ENCODE measurements at places on chromosomes 6 and 20. TPM values are rescaled to one million over a fixed set of nuclear protein-coding genes. Genes with fewer than 3 reads are reported as not detected.

PRSS35 gene
- total RNA-seq: 3.9 TPM

TRIM38 gene
- total RNA-seq: 6.8 TPM

RAMACL gene
- total RNA-seq: 1.3 TPM

LINC00237 gene
- total RNA-seq: not detected

L3MBTL1 gene
- total RNA-seq: 13.0 TPM

WFDC2 gene
- 2.4 TPM for total RNA-seq

RGS19 gene
- total RNA-seq: 18.3 TPM

GRCh38 chr6:17086469-17086868 is 15.4 kb upstream of the STMND1 start:
- H3K27ac ChIP-seq: no peak overlapping the region
- no peaks in the 10 kb centered on the region for H3K4me1 ChIP-seq
- DNase-seq: peak; percentile 49

- no peak for DNase-seq
- no peak overlapping the region for H3K27ac ChIP-seq
- no peaks in the 10 kb centered on the region for H3K36me3 ChIP-seq
Observed at GRCh38 chr20:59340201-59340885, 39.9 kb downstream of the EDN3 start.

- peak overlapping the region; percentile 73 for H3K27ac ChIP-seq
- DNase-seq: peak; percentile 75
- no peak overlapping the region for H3K4me3 ChIP-seq
- H3K27me3 ChIP-seq: no peaks in the 10 kb centered on the region
- no peaks in the 10 kb centered on the region for H3K36me3 ChIP-seq
Observed at GRCh38 chr6:17454316-17455005, 61.1 kb downstream of the CAP2 start.

- DNase-seq: no peak
- no peak overlapping the region for H3K27ac ChIP-seq
- H3K4me3 ChIP-seq: no peak overlapping the region
- no peaks in the 10 kb centered on the region for H3K4me1 ChIP-seq
Observed at GRCh38 chr20:3612795-3613572, 50.2 kb downstream of the GFRA4 start.

DNA sequence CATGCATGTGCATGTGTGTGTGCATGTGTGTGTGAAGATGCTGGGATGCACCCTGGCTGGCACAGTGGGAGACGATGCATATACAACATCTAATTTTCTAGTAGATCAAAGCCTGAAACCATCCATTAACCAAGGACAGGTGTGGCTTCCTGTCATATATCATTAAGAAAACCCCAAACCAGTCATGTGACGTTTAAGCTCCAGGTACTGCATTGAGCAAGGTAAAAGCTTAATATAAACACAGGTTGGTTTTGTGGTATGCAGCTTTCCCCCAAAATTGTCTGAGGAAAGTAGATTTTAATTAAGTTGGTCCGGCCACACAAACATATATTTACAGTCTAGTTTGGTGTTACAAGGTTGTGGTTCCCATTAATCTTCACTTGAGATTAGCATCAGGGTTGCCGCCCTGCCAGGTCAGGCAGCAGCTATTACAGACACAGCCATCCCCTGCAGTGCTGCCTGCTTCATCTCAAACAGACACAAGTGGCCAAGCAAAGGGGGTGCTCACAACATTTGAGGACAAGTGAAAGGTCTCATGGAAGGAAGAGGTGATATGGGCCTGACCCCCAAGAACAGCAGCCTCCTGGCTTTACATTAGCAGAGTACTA is 48.6 kb upstream of the NAA20 start:
- H3K36me3 ChIP-seq: no peaks in the 10 kb centered on the region
- no peak overlapping the region for H3K4me3 ChIP-seq
- peaks cover 12% of the 10 kb centered on the region for H3K4me1 ChIP-seq

DNA sequence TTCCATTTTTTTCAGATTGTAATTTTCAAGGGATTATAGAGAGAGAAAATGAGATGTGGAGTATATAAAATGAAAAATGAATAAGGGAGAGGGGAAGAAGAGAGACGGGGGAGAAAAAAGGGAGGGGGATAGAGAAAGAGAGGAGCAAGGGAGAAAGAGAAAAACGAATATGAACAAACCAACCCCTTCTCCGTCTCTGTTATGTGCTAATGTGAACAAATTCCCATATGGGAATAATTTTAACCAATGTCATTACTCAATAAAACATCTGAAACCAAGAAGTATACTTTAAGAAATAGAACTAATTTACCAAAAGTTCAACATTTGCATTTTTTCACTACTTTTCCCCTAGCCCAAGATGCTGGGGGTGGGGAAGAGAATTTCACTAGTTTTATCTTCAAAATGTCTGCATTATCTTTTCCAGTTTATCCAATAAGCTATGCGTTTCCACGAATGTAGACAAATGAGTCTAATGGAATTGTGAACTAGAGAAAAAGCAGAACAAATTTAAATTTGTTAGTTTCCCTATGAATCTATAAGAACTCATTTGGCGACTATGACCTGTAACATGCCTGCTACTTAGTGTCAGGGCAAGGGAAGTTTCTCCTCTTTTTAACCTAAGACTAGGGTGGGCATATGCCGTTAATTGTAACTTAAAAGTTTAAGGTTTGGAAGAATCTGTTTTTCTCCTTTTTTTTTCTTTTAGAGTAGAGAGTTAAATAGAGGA is 286.3 kb downstream of the BTBD9 start:
- H3K27me3 ChIP-seq: no peaks in the 10 kb centered on the region
- no peaks in the 10 kb centered on the region for H3K36me3 ChIP-seq
- no peak for DNase-seq

DNA sequence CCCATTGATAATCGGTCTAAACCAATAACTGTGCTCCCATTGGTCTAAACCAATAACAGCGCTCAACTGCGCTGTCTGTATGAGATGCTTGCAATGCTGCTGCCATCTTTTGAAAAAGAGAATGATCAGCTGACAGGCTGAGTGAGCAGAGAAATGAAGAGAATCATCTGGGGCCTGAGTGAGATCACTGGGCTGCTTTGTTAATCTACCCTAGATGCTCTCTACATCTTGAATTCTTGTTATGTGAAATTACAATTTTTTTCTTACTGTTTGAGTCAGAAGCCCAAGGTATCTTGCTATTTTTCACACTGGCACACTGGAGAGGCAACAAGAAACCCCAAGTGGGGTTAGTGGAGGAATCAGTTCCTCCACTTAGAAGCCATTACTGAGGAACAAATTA is 91.5 kb upstream of the GCM1 start:
- no peak overlapping the region for H3K27ac ChIP-seq
- no peak for DNase-seq
- no peaks in the 10 kb centered on the region for H3K36me3 ChIP-seq
- no peaks in the 10 kb centered on the region for H3K27me3 ChIP-seq

- no peak overlapping the region for H3K4me3 ChIP-seq
- H3K4me1 ChIP-seq: no peaks in the 10 kb centered on the region
- H3K36me3 ChIP-seq: no peaks in the 10 kb centered on the region
- no peak overlapping the region for H3K27ac ChIP-seq
Observed at GRCh38 chr20:32672982-32673851, 524 bp downstream of the C20orf203 start.

DNA sequence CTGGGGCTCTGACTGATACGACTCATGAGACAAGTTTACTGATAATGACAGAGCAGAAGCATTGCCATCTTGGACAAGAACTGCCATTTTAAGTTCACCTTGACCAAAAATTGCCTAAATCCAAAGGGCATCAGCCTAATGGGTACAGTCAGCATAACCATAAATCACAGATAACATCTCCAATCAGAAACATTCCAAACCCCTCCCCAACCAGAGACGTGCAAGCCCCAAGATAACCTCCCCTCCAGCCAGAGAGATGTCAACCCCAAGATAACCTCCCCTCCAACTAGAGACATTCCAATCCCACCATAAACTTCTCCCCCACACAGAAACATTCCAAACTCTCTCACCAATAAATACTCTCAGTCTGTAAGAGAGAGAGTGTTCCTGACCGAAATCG is 10.5 kb downstream of the GPLD1 start:
- H3K27ac ChIP-seq: no peak overlapping the region
- peaks cover 4% of the 10 kb centered on the region for H3K4me1 ChIP-seq
- no peaks in the 10 kb centered on the region for H3K36me3 ChIP-seq
- no peak overlapping the region for H3K4me3 ChIP-seq
- H3K27me3 ChIP-seq: no peaks in the 10 kb centered on the region

- no peak overlapping the region for H3K4me3 ChIP-seq
- DNase-seq: no peak
- H3K36me3 ChIP-seq: no peaks in the 10 kb centered on the region
- peaks cover 2% of the 10 kb centered on the region for H3K27me3 ChIP-seq
Observed at GRCh38 chr6:40393641-40394040, 193.5 kb downstream of the LRFN2 start.

DNA sequence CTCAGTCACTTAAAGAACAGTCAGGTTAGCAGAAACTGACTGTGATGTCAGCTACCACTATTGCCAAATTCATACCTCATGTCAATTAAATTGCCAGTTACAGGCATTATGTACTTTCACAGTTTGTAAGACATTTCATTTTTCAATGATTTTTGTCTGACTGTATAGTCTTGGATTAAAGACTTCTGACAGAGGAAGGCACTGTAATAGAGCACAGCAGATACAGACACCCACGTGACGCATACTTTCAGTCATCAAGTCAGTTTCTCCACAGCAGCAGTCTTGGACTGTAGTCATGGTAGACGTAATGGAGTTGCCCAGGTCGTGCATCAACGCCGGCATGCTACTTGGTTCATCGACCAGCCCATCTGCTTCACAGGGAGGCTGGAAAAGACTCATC is 29.5 kb upstream of the ELOVL5 start:
- DNase-seq: no peak
- no peak overlapping the region for H3K27ac ChIP-seq
- no peak overlapping the region for H3K4me3 ChIP-seq
- peaks cover 13% of the 10 kb centered on the region for H3K27me3 ChIP-seq
- H3K4me1 ChIP-seq: no peaks in the 10 kb centered on the region

- H3K4me3 ChIP-seq: peak within 1 kb of the TSS; percentile 37
- peaks cover 25% of the 10 kb centered on the region for H3K27me3 ChIP-seq
- H3K36me3 ChIP-seq: no peaks in the 10 kb centered on the region
- no peak for DNase-seq
- H3K27ac ChIP-seq: no peak within 1 kb of the TSS
Observed at GRCh38 chr20:38805502-38805957, at the start of gene PPP1R16B. TSS of gene PPP1R16B (plus strand) at chr20:38805697. CDS start at chr20:38835926, 30,229 bp downstream.

DNA sequence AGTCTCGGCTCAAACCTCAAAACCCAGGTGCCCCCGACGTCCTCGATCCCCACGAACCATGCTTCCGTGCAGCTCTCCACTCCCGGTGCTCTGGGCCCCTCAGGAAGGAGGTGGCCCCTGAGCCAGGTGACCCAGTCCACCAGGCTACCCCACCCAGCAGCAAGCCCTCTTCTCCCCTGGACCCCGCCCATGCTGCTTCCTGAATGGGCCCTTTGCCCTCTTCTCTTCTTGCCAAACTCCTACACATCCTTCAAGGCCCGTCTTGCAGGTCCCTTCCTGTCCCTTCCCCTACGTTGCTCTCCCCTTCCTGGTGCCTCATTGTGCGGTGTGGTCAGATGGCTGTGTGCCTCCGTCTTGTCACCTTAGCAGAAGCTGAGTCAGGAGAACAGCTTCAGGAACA is 3.4 kb upstream of the GATA5 start:
- DNase-seq: no peak
- H3K4me3 ChIP-seq: no peak overlapping the region
- H3K27ac ChIP-seq: no peak overlapping the region
- H3K27me3 ChIP-seq: peaks cover 63% of the 10 kb centered on the region

GRCh38 chr6:21281366-21281765 is 312.2 kb upstream of the SOX4 start:
- H3K36me3 ChIP-seq: no peaks in the 10 kb centered on the region
- H3K27ac ChIP-seq: no peak overlapping the region
- H3K4me3 ChIP-seq: no peak overlapping the region
- DNase-seq: peak; percentile 6

Measured in astrocyte (in vitro differentiated cells and primary cell).